ENCODE measurements at places on chromosomes 3 and 15.

DNA sequence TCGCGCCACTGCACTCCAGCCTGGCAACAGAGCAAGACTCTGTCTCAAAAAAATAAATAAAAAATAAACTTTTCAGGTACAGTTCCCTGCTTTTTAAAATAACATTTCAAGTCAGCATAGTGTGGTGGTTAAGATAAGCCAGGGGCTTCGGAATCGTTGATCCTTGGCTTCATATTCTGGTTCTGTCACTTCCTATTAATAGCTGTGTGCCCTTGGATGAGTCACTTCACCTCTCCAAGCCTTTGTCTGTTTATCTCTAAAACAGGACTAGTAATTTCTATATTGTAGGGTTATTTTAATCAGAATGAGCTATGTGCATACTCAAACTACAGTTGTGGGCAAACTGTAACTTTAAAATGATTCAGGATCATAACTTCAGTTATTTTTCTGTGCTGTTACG lies 53.8 kb upstream of the SENP5 start:
- no peak for DNase-seq

DNA sequence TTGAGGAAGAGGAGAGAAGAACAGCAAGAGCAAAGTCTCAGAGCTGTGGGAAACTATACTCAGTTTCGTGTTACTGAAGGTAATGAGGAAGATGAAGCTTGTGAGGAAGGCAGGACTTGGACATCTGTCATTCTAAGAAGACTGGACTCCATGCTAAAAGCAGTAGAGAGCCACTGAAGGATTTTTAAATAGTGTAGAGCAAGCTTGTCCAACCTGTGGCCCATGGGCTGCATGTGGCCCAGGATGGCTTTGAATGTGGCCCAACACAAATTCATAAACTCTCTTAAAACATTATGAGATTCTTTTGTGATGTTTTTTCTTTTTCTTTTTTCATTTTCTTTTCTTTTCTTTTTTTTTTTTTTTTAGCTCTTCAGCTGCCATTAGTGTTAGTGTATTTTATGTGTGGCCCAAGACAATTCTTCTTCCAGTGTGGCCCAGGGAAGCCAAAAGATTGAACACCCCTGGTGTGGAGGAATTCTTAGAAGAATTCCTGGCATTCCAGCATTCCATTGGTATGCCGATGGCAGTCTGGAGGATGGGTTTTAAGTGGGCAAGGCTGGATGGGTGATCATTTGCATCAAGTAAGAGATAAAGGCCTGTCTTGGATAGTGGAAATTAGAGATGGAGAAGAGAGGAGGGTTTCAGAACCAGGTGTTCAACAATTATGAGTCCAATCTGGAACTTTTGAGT lies 6.9 kb upstream of the NFKBIZ start:
- no peak for DNase-seq

- DNase-seq = no peak
These were observed 304.9 kb upstream of the ADAMTS9 start for GRCh38 chr3:64992530-64993285.

DNA sequence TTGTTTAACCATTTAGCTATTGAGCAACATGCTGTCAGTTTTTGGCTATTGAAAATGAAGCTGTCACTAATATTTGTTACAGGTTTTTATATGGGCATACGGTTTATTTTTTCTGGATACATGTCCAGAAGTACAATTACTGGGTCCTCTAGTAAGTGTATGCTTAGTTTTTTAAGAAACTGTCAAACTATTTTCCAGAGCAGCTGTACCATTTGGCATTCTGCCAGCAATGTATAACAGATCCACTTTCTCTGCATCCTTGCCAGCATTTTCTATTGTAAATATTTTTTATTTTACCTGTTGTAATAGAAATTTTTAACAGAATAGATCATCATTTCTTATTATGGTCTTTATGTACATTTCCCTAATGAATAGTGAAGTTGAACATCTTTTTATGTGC lies 658.8 kb downstream of the EDEM1 start:
- no peak for DNase-seq

GRCh38 chr15:25832158-25832557 lies 31.0 kb downstream of the ATP10A start:
- no peak for DNase-seq

GRCh38 chr15:36218322-36218721 lies 361.1 kb upstream of the CDIN1 start:
- no peak for DNase-seq

All from effector memory CD4-positive, alpha-beta T cell (primary cell).